Activated naive CD8-positive, alpha-beta T cell treated with anti-CD3 and anti-CD28 coated beads for 36 hours (primary cell): ENCODE measurements at places on chromosomes 16 and 17.
A peak's percentile ranks its signal among the peaks of the same experiment; 100 is the strongest.

DNA sequence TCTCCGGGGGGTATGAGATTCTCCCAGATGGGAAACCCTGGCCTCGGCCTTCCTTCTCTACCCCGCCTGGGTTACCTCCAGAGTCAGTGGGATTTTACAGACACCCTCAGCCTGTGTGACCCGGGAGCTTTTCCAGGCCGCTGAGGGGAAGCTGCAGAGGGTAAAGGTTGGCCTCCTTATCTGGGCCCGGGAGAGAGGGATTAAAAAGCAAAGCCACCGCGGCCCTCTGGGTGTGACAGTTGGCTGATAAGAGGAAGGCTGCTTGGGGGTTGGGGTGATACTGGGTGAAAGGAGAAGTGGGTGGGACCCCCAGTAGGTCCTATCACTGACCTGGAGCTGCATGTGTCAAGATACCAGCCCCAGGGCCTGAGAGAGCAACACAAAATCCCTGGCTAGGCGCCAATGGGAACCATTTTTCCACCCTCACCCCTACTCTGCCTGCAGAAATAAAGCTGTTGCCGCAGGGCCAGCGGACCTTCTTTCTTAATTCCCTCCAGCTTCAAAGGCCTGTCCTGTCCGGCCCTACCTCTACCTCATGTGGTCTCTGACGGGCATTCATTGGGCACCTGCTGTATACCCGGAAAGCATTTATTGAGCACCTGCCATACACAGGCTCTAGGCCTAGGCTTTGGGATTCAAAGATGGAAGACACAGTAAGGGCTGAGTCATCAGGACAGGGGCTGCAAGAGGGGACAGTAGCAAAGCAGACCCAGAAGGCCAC is 77.6 kb upstream of the GSE1 start:
- no peak for DNase-seq

GRCh38 chr17:35390663-35391062 is 17.2 kb upstream of the SLFN11 start:
- no peak for DNase-seq

DNA sequence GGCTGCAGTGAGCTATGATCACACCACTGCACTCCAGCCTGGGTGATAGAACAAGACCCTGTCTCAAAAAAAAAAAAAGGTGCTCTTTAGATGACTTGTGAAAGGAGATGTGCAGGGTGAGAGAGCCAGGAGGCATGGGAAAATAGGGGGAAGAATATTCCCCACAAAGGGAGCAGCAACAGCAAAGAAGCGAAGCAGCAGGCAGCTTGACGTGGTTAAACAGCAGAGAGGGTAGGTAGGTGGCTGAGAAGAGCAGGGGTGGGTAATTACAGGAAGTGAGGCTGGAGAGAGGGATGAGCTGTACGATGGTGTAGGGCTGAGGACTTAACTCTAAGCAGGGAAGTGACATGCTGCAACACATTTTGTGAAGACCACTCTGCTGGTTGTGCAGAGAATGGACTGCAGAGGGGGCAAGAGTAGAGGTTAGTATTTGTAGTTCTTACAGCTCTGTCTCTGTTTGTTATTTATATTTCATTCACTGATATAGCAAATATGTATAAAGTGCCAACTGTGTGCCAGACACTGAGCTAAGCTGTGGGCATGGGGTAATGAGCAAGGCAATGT is 1.6 kb downstream of the HEATR3 start:
- peak; percentile 19 for DNase-seq

- DNase-seq: no peak
These were observed 338.3 kb downstream of the CA10 start for GRCh38 chr17:51820252-51820651.

- no peak for DNase-seq
These were observed 31.1 kb downstream of the CDH1 start for GRCh38 chr16:68768175-68768574.

DNA sequence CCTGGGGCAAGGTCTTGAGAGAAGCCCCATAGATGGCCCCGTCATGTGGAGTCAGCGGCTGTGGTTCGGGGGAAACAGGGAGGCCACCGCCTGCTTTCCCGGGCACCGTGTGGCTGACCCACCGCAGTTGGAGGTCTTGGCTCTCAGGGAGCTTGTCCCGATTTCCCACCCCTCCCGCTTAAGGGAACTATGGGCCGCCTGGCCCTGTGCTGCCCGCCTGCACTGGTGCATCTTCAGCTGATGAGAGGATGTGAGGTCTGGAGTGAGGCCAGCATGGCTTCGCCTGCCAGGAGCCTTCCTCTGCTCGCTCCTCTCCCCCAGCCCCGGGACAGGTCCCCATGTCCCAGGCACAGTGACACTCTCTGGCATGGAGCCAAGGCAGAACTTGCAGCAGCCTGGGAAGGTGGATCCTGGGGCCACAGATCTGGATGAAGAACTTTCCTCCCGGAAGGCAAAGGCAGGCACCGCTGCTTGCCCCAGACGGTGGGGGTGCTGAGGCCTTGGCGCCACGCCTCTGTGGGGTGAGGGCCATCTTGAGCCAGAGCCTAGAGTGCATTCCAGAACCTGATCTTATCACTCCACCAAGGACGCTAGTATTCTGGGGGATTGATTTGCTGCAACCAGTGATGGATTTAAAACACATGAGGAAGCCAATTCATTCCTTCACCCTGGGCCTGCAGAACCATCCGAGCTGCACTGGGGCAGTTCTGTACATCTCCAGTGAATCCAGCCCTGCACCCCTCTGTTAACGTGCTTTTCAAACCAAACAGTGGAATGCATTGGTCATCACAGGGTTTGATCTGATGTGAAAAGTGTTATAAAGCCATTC is 178.6 kb upstream of the TNRC6C start:
- no peak for DNase-seq

DNA sequence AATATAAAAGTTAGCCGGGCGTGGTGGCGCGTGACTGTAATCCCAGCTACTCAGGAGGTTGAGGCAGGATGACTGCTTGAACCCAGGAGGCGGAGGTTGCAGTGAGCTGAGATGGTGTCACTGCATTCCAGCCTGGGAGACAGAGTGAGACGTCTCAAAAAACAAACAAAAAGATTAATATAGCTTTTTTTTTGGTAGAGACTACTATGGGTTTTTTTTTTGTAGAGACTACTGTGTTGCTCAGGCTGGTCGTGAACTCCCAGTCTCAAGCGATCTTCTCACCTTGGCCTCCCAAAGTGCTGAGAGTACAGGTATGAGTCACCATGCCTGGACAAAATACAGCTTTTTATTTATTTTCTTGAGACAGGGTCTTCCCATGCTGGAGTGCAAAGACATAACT is 20.2 kb downstream of the ZNRF1 start:
- DNase-seq: no peak

- DNase-seq: no peak
These were observed 67.9 kb downstream of the CEP95 start for GRCh38 chr17:64574646-64575045.
